ENCODE measurements at places on chromosomes 2 and 18.

DNA sequence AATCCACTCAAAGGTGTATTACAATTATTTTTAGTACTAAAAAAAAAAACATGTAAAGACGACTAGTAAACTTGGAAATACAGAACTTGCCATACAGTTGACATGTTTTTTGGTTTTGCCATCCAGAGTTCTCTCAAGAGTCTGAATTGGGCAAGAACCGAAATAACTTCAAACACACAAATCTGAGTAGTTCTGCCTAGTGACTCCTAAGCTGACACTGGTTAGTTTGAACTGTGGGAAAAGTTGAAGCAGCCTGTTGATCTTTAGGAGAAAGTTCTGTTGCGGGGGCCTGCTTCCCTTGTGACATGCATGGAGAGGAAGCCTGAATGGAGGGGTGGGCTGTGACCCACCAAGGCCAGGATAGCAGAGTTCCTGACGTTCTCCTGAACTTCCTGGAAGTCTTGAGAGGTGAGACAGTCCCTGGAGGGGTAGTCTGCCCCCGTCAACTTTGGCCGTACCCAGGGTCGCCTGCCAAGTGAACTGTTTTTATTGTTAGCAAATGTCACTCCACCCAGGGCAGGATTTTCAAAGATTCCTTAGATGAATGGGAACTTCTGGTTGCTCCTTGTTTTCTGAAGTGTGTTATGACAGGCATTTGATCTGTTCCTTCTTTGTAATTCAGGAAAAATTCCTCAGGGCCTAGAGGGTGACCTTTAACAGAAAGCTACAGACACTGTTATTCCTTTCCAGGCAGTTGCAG is 85.6 kb upstream of the SPTBN1 start:
- no peak for DNase-seq

- DNase-seq: no peak
Observed at GRCh38 chr2:136342138-136342537, 224.2 kb upstream of the CXCR4 start.

- DNase-seq: no peak
Observed at GRCh38 chr2:207214446-207214845, 48.7 kb upstream of the KLF7 start.

GRCh38 chr2:216698895-216699294 is 3.5 kb upstream of the IGFBP5 start:
- no peak for DNase-seq

GRCh38 chr2:224046752-224047151 is 7.7 kb upstream of the SERPINE2 start:
- DNase-seq: no peak

DNA sequence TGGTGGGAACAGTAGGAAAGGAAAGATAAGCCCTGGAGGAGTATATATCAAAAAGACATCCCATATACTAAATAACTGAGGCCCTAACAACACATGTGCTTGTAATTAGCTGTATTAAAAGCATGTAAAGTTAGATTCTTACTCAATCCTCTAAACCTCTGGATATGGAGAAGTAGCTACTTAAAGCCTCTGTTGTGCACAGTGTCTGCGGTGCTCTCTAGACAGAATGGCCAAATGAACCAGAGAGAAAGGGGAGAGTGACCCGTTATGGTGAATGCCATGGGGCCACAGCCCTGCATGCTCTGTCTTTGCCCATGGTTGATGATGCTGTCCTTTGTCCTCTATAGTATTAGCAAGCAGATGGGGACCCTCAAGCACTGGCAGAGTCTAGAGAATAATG is 104.4 kb upstream of the SLC8A1 start:
- no peak for DNase-seq

GRCh38 chr2:191264647-191265081 is 19.5 kb downstream of the MYO1B start:
- DNase-seq: no peak

DNA sequence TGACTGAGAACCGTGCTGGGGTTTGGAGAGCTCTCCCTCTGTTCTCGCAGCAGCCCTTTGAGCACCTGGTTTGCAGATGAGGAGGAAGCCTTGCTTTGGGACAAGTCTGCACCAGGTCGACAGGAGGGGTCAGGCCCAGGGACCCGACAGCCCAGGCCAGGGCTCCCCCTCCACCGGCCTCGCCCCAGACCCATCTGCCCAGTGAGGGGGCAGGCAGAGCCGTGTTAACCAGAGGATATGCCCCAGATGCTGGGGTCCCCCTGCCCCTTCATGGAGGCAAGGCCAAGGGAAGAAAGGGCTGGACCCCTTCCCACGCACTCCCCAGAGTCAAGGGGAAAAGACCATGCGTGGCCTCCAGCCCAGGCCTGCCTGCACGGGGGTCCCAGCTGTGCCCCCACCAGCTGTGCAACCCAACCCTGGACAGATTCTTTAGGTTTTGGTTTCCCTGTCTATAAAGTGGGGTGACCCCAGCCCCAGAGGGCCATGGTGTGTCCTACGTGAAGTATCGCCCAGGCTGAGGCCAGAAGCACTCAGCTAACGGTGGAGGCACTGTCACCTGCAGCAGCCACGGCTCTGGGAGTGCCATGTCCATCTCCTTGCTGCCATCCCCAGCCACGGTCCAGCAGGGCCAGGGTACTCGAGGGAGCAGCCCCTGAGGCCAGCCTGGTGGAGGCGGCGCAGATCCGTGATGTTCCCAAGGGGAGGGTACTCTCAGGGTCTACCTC is 4.8 kb upstream of the SNED1 start:
- no peak for DNase-seq

DNA sequence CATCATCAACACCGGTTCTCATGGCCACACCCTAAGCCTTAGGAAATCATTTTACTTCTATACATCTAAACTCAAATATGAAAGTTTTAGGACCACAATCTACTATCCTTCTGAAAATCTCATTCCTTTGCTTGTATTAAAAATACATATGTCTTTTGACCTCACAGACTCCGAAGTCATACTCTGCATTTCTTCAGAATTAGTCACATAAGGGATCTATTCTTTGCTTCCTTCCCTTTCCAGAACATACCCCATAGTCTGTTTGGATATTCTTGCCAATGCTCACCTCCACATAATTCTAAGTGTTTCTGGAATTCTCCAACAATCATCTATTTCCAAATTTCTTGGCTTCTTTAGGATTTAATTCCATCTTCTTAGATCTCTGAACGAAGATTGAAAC is 14.2 kb upstream of the DSG1 start:
- no peak for DNase-seq

DNA sequence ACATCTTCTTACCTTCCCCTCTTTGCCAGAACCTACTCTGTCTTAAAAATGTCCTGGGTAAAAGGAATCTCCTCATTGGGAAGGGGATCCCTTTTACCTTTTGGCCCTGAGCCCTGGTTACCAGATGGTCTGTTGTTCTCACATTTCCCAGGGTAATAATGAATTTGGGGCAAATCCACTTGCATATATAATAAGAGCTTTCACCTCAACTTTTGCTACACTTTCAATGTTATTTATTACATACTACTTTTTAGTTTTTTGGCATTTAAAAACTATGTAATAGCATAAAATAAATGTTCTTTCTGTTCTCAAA is 15.0 kb downstream of the CERS6 start:
- DNase-seq: no peak

- DNase-seq: no peak
Observed at GRCh38 chr2:227782804-227783203, 30.8 kb upstream of the CCL20 start.

- DNase-seq: no peak
Observed at GRCh38 chr2:174984561-174984960, 20.6 kb downstream of the CHN1 start.

DNA sequence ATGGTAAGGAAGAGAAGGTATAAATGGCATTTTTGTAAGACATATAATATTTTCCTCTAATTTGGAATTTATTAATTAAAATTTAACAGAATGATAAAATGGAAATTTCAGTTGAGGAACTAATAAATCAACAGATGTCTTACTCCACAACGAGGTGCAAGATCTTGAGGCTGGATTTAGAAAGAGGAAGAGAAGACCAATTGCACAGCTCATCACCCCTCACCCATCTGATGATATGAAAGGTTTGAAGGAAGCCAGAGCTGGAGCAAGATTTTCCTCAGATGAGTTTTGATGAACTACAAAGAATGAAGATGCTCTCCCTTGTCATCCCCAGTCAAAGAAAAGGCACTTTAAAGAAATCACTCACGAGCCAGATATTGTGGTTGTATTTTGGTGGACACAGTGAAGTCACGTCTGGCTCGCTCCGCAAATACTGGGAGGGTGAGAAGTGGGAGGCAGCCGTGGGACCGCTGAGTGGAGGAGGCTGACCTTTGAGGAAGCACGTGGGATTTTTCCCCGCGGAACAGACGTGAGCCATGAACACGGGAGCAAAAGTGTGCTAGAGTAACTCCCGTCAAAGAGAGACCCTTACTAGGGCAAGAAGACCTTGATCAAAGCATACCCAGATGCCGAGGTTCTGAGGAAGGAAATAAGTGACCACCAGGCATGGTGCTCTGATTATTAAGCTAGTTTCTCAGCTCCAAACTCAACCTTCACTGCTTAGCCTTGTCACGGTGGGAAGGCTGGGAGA is 511.4 kb downstream of the RNF144A start:
- no peak for DNase-seq

- DNase-seq: no peak
Observed at GRCh38 chr2:383178-383577, 95.3 kb upstream of the ALKAL2 start.

GRCh38 chr18:28411806-28412205 is 234.9 kb upstream of the CDH2 start:
- DNase-seq: no peak

GRCh38 chr2:113167115-113167932 is 6.4 kb upstream of the PSD4 start:
- DNase-seq: no peak

DNA sequence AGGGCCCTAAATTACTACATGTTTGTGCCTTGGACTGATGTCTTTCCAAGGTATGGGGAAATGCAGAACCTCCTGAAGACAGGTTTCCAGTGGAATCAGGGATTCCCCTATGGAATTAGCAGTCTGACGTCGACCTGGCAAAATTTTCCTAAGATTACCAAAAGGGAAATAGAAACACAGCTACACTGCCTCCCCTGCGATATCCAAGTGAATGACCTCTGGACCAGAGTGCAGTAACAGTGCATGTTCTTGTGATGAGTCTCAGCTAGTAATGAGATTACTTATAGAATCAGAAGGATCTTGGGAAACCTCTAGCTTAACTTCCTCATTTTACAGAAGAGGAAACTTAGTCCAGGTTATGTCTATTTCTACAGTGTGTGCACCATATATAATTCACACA is 21.3 kb upstream of the CHST9 start:
- DNase-seq: no peak

GRCh38 chr18:59612381-59612780 is 84.8 kb downstream of the CCBE1 start:
- DNase-seq: no peak

DNA sequence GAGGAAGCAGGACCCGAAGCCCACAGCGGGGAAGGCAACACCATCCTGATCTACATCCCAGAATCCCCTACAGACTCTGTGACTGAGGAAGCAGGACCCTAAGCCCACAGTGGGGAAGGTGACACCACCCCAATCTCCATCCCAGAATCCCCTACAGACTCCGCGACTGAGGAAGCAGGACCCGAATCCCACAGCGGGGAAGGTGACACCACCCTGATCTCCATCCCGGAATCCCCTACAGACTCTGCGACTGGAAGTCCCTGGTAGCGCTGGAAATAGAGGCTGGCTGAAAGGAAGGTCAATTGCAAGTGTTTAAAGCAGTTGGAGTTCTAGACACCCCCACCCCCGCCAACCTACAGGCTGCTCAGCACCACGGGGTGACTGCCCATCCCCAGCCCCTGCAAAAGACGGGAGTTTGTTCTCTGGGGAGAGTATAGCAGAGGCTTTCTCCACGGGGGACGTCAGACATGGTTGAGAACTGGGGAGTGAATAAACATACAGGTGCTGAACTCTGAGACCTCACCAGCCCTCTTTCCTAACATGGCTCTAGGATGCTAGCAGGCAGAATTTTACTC is 21.0 kb downstream of the CIB4 start:
- DNase-seq: no peak

- DNase-seq: no peak
Observed at GRCh38 chr2:164220265-164220664, 401.0 kb downstream of the GRB14 start.

- no peak for DNase-seq
Observed at GRCh38 chr2:105393373-105394055, 5.3 kb downstream of the FHL2 start.

DNA sequence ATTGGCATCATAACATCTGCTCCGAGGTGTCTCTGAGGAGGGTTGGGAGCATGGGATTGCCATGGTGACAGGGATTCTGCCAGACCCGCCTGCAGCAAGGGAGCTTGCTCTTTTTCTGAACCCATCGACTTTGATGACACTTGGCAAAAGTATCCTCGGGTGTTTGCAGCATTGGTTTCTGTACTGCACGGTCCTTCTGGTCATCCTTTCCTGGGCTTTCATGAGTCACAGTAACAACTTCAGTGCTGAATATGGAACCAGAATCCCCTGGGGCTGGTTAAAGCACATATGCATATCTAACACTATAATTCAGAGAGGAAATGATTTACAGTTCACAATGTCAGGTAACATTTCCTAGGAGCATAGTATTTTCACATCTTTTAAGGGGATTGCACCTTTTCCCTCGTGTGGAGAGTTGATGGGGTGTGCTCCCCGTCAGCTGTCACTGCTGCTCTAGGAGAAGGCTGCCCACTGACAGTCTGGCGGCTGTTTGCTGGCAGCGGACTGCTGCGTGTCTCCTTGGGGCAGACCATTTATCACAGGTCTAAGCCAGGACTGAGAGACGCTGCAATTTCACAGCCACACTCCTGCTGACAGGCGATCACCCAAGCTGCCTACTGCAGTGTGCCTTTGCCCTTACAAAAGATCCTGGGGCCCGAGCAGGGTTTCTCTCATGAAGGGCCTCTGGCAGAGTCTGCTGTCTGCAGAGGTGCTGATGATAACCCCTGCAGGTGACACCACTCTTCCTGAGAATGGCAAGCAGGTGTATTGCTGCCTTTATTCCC is 425.3 kb downstream of the THSD7B start:
- DNase-seq: no peak

GRCh38 chr2:39663187-39663930 is 2.4 kb upstream of the TMEM178A start:
- no peak for DNase-seq

- no peak for DNase-seq
Observed at GRCh38 chr2:10457846-10458598, 9.9 kb upstream of the ODC1 start.

GRCh38 chr18:48161191-48161910 is 230.9 kb upstream of the SMAD2 start:
- peak; percentile 47 for DNase-seq

DNA sequence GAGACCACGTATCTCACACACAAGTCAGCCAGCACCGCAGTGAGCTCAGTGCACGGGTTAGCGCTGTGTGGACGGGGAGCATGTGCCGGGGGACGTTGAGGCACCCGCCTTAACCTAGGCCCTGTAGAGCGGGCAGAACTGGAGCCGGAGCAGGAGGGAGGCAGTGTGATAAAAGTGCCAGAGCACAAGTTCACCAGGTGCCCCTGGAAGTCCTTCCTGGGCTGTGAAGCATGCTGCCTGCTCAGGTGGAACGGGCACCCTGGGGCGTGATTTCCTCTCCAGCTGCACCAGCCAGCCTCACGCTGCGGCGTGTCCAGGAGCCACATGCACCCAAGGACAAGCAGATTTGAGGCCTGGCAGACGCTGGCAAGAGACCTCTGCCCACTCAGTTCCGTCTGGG is 50.3 kb downstream of the ITGB1BP1 start:
- no peak for DNase-seq

- DNase-seq: no peak
Observed at GRCh38 chr2:230942920-230943896, 18.2 kb upstream of the GPR55 start.
